Left ventricle myocardium inferior (tissue), 1 donor: ENCODE measurements at places on chromosomes 3 and 15. TPM values are rescaled to one million over a fixed set of nuclear protein-coding genes. Genes with fewer than 3 reads are reported as not detected.

GRCh38 chr3:168213920-168214319, 118.2 kb upstream of the GOLIM4 start:
- no peaks in the 10 kb centered on the region for H3K36me3 ChIP-seq
- no peak for DNase-seq
- H3K4me1 ChIP-seq: peaks cover 11% of the 10 kb centered on the region

GRCh38 chr3:119508172-119508845, 10.0 kb downstream of the TIMMDC1 start:
- peaks cover 24% of the 10 kb centered on the region for H3K4me1 ChIP-seq
- H3K27ac ChIP-seq: no peak overlapping the region
- H3K4me3 ChIP-seq: no peak overlapping the region
- no peaks in the 10 kb centered on the region for H3K27me3 ChIP-seq

DNA sequence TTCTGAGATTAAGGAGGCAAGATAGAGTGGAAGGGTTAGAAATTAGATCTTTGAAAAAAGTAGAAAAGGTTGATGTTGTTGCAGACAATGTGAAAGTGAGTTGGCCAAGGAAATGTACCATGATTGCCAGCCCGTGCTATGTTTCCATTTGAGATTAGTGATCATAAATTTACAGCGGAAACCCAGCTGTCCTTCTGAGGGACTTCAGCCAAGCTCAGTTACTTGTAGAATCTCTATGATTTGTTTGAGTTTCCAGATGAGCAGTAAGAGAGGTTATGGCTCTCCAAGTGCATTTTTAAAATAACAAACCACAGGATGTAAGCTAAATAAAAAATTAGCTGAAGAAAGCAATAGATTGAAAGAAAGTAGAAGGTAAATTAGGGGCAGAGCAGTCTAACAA, 54.2 kb upstream of the RBMS3 start:
- no peak overlapping the region for H3K27ac ChIP-seq
- H3K27me3 ChIP-seq: no peaks in the 10 kb centered on the region
- H3K4me3 ChIP-seq: no peak overlapping the region
- no peak for DNase-seq

The RTP1 gene
- not detected for total RNA-seq

- no peaks in the 10 kb centered on the region for H3K36me3 ChIP-seq
- H3K4me1 ChIP-seq: no peaks in the 10 kb centered on the region
- no peak overlapping the region for H3K4me3 ChIP-seq
Measured at GRCh38 chr3:177498037-177498857, 301.0 kb upstream of the TBL1XR1 start.

DNA sequence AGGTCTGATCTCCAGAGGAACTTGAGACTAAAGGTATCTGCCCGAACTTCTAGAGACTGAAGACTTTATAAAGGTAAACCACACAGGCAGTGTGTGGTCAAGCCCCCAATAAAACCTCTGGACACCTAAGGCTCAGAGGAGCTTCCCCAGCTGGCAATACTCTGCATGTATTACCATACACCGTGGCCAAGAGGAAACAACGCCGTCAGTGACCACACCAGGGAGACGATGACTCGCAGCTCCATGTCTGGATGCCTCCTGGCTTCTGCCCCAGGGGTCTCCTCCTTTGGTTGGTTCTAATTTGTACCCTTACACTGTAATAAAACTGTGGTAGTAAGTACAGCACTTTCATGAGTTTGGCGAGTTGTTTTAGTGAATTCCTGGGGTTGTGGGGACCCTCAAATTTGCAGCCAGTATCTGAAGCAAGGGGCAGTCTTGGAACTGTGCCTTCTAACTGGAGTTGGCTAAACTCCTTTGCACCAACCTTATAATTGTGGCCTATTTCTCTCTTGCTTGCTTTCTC, 32.1 kb upstream of the BCL2L10 start:
- H3K27ac ChIP-seq: no peak overlapping the region
- H3K27me3 ChIP-seq: no peaks in the 10 kb centered on the region
- H3K36me3 ChIP-seq: peaks cover 26% of the 10 kb centered on the region
- no peak for DNase-seq
- H3K4me1 ChIP-seq: no peaks in the 10 kb centered on the region

The AHSG gene
- not detected for total RNA-seq

DNA sequence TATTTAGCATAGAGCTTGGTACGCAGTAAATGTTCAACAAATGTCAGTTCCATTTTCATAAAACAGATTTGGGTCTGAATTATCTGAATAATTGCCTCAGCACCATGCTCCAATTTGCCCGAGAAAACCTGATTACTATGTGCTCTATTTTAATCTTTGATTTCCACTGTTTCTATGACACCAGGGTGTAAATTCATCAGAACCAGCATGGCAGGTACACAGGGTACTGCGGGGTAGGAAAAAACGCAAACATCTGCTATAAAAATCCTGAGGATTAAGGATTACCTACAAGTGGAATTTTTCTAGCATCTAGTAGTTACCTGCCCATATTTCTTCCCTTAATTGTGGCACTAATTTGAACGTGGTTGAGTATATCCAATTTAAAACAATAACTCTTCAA, 70.3 kb downstream of the RAD18 start:
- no peak overlapping the region for H3K4me3 ChIP-seq
- no peaks in the 10 kb centered on the region for H3K27me3 ChIP-seq
- peaks cover 3% of the 10 kb centered on the region for H3K4me1 ChIP-seq
- H3K27ac ChIP-seq: no peak overlapping the region

The CRYBG3 gene
- 19.9 TPM for total RNA-seq

GRCh38 chr3:64170270-64170669, 55.0 kb downstream of the PRICKLE2 start:
- no peak for DNase-seq
- H3K4me1 ChIP-seq: peaks cover 25% of the 10 kb centered on the region
- H3K27ac ChIP-seq: no peak overlapping the region
- no peaks in the 10 kb centered on the region for H3K36me3 ChIP-seq
- H3K27me3 ChIP-seq: no peaks in the 10 kb centered on the region

GRCh38 chr3:29319262-29319661, 38.4 kb downstream of the RBMS3 start:
- H3K27ac ChIP-seq: peak overlapping the region; percentile 25
- H3K27me3 ChIP-seq: no peaks in the 10 kb centered on the region
- H3K4me3 ChIP-seq: no peak overlapping the region

GRCh38 chr3:109066864-109067263, 51.1 kb downstream of the MORC1 start:
- no peak for DNase-seq
- H3K36me3 ChIP-seq: no peaks in the 10 kb centered on the region
- peaks cover 11% of the 10 kb centered on the region for H3K4me1 ChIP-seq

DNA sequence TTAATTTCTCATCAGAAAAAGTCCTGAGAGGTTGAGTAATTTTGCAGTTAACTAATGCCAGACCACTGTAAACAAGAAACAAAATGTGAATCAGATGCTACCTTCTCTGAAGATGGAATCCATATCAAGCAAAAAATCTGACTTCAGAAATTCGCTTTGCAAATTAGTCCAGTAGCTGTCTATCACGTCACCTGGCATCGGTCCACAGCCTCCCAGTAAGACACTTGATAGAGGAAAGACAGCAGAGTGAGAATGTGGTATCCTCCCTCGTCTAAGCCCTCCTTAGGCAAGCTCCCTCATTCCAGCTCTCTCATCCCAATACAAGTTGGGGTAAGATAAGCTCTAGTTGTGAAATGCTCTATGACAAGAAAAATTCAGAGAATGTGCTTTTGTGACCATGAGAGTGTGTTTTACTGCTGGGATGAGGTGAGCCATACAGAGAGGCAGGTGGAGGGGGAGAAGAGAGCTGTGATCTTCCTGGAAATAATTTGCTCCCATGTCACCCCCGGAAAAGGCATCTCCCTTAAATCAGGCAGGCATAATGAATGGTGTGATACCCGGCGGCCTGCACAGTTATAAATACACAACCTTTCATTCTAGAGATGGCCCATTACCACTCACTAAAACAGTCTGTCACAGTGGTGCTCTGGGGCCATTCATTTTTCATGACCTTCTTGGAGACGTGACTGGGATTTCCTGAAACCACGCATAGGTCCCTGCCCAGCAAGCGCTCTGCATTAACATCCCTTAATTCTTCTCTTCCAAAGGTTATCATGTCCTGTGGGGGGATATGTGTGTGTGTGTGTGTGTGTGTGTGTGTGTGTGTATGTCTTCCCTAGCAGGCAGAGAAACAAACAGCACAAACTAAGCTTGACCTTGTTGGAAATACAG, 602.0 kb upstream of the KCNMB2 start:
- H3K4me3 ChIP-seq: no peak overlapping the region
- H3K4me1 ChIP-seq: peaks cover 42% of the 10 kb centered on the region
- no peak overlapping the region for H3K27ac ChIP-seq
- H3K36me3 ChIP-seq: no peaks in the 10 kb centered on the region
- no peak for DNase-seq
